ENCODE measurements at places on chromosomes 3 and 15.
A peak's percentile ranks its signal among the peaks of the same experiment; 100 is the strongest.

- H3K27ac ChIP-seq, result peak overlapping the region; percentile 21
- no peaks in the 10 kb centered on the region for H3K27me3 ChIP-seq
- H3K4me1 ChIP-seq, result peaks cover 6% of the 10 kb centered on the region
- DNase-seq, result no peak
Observed at GRCh38 chr15:34855413-34855812, 60.1 kb upstream of the ACTC1 start.

DNA sequence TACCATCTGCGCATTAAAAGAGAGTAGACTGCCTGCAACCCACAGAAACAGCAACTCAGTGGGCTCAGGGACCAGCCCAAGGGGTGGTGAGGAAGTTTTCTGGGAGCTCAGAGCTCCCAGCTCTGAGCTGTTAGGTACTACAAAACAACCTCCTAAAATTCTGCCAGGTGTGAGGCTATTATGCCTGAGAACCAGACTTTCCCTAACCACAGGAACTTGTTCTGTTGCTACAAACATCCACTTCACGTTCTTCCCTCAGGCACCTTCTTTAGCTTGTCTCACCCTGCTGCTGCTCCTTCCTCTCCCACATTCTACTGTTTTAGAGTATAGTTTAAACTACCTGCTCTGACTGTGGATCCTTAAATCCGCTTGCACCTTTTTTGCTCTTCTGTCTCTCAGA is 399.4 kb downstream of the ROBO1 start:
- H3K4me3 ChIP-seq, result no peak overlapping the region
- H3K4me1 ChIP-seq, result no peaks in the 10 kb centered on the region
- H3K36me3 ChIP-seq, result no peaks in the 10 kb centered on the region

DNA sequence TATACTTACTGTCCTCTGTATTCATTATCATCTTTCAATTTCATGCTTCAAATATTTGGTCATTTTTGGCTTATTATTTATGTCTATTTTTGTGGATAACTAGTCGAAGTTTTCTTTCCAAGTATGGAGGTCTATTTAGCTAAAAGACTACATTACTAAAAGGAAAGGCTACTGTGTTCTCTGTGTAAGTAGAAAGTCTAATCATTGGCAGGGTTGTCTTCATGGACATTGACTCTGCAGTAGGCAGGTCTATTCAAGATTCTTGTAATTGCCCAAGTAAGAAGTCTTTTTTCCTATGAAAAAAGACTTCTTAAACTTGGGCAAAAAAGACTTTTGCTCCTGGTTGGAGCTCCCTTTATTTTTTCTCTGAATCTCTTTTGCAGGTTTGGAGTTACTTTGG is 368.6 kb upstream of the GRM7 start:
- DNase-seq, result no peak
- H3K4me3 ChIP-seq, result no peak overlapping the region
- no peaks in the 10 kb centered on the region for H3K27me3 ChIP-seq
- H3K4me1 ChIP-seq, result no peaks in the 10 kb centered on the region

DNA sequence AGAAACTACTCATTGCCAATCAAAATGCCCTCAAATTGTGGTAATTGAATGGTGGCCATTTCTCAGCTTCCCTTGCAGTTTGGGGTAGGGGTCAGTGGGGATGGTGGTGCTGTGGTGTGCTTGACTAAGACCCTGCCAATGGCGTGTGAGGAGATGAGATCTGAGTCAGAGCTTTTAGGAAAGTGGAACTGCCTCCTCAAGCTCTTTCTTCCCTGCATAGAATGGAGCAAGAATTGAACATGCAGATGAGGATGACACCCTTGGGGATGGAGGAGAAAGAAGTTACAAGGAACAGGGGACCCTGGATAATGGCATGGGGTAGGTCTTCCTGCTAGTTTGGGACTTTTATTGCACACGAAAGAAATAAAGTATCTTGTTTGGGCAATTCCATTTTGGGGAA is 188.0 kb downstream of the PEX5L start:
- H3K36me3 ChIP-seq, result no peaks in the 10 kb centered on the region
- H3K4me1 ChIP-seq, result no peaks in the 10 kb centered on the region
- no peak overlapping the region for H3K27ac ChIP-seq

DNA sequence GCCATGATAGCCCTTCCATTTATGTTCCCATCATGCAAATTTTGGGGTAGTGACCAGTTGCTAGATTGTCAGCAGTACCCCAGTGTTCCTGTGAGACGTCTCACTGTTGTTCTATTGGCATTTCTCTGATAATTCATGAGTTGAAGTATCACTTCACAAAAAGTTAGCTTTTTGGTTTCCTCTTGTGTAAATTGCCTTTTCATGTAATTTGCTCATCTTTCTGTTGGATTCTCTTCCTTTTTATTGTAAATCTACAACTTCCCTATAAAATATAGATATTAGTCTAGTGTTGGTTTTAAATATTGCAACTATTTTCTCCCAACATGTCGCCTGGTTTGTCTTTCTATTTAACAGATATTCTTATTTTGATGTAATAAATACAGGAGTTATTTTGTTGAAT is 7.5 kb upstream of the A4GNT start:
- no peaks in the 10 kb centered on the region for H3K4me1 ChIP-seq
- H3K27me3 ChIP-seq, result peaks cover 8% of the 10 kb centered on the region
- H3K4me3 ChIP-seq, result no peak overlapping the region
- DNase-seq, result no peak
- H3K36me3 ChIP-seq, result no peaks in the 10 kb centered on the region
- H3K27ac ChIP-seq, result no peak overlapping the region

DNA sequence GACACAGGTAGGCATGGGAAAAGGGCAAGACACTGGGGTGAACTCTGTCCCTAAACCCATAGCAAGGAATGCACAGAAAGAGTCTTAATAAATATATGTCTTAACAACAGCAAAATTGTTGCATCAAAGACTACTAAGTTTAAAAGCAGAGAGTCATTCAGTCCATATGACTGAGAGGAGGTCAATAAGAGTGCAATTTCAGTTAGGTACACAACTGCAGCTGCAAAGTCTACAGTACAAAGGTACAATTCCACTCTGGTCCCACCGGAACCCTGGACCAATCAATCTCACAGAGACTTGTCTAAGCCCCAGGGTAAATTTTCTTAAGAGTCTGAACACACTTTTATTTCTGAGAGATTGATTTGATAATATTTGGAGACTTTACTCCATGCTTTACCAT is 6.9 kb downstream of the CP start:
- no peak for DNase-seq
- no peaks in the 10 kb centered on the region for H3K27me3 ChIP-seq
- no peak overlapping the region for H3K4me3 ChIP-seq
- no peaks in the 10 kb centered on the region for H3K36me3 ChIP-seq
